ENCODE measurements at places on chromosomes 13 and 19.

DNA sequence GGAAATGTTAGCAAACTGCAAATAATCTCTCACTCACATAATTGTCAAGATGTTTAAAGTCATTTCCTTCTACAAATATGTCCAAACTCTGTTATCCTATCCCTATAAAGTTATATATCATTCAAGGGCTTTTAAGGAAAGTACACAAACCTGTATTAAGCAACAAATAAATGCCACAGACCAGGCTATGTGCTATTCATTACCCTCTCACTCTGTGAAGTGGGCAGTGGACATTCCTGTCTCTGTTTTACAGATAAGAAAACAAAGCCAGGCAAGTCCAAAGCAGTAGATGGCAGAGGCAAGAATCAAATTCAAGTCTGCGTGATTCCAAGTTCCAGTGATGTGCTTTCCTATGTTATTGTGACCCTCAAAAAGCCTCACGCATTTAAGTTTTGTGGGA lies 140.6 kb downstream of the LHFPL6 start:
- DNase-seq, result no peak

DNA sequence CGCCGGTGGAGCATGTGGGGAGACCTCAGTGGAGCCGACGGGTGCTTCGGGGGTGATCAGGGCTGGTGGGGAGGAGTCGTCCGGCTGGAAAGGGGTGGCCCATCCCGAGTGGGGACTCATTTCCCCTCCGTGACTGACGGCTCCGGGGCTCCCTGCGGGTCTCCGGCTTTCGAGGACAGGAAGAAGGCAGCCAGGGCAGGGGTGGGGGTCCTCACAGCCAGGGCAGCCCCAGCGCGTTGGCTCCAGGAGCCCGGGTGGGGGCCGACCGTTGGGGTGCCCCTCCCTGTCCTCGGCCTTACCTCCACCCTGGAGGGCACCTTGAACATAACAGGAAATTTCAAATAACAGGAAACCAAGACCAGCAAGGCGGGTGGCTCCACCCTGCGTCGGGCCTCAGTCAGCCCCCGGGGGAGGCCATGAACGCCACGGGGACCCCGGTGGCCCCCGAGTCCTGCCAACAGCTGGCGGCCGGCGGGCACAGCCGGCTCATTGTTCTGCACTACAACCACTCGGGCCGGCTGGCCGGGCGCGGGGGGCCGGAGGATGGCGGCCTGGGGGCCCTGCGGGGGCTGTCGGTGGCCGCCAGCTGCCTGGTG lies at the start of gene S1PR4:
Gene S1PR4, plus strand, starts transcription at position 393 of the 596 bp plus-strand sequence. Its CDS starts 24 bp downstream, at position 417.
- DNase-seq, result peak; percentile 58

DNA sequence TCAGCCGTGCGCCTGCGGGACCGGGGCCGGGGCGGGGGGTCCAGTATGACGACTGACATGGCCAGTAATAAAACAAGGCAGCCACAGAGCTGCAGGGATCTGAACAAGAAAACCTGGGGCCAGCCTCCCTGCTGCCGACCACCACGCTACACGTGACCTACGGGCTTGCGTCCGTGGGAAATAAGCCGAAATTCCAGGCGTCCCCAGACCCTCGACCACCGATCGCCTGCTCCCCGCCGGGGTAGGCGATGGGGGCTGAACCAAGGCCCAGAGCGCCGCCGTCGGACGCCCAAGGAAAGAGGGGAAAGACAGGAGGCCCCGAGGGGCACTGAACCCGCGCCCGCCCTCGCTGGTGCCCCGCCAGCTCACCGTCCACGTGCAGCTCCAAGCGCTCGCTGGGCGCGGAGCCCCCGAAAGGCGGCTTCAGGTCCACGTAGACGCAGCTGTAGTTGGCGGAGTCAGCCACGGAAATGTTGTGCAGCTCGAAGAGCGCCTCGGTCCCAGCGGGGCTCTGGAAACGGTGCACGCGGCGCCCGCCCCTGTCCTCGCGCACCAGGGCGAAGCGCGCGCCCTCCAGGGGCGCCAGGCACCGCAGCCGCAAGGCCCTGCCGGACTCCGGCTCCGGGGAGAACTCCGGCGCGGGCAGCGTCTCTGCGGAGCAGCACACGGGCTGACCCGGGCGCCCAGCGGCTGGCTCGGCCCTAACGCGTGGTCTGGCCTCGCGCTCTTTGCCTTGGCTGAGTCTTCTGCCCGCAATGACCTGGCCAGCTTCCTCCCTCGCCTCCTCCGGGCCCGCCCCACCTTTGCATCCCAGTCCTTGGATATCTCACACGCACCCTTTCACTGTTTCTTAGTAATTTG lies 3.1 kb downstream of the A1BG start:
- DNase-seq, result no peak

GRCh38 chr13:42894765-42895243 lies 97.2 kb downstream of the EPSTI1 start:
- DNase-seq, result no peak

GRCh38 chr13:61900033-61900432 lies 484.4 kb upstream of the PCDH20 start:
- no peak for DNase-seq

- no peak for DNase-seq
These were observed 70.4 kb downstream of the CEBPG start for GRCh38 chr19:33443638-33444561.
